ENCODE measurements at places on chromosomes 4 and X.
A peak's percentile ranks its signal among the peaks of the same experiment; 100 is the strongest.

DNA sequence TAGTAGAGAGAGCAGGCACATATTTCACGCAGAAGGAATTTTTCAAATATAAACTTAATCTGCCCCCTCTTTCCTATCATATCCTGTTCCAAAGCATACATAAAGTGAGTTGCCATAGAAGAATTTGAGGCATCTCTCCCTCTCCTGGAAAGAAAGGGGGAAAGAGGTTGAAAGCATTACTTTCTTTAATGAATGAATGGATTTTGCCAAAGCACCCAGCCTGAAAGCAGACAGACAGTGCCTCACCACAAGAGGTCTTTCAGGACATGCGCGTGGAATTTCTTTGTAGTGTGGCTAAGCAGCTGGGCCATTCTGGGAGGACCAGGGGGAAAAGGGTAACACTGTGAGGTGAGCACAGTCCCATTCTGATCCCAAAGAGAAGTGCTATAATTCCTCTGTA, 651.4 kb downstream of the IQCM start:
- DNase-seq: no peak

GRCh38 chr4:108834835-108835384, 72.1 kb upstream of the ETNPPL start:
- no peak for DNase-seq

GRCh38 chrX:13367950-13368349, 48.1 kb upstream of the ATXN3L start:
- no peak for DNase-seq

- no peak for DNase-seq
Observed at GRCh38 chr4:8192748-8193738, 6.0 kb upstream of the SH3TC1 start.

DNA sequence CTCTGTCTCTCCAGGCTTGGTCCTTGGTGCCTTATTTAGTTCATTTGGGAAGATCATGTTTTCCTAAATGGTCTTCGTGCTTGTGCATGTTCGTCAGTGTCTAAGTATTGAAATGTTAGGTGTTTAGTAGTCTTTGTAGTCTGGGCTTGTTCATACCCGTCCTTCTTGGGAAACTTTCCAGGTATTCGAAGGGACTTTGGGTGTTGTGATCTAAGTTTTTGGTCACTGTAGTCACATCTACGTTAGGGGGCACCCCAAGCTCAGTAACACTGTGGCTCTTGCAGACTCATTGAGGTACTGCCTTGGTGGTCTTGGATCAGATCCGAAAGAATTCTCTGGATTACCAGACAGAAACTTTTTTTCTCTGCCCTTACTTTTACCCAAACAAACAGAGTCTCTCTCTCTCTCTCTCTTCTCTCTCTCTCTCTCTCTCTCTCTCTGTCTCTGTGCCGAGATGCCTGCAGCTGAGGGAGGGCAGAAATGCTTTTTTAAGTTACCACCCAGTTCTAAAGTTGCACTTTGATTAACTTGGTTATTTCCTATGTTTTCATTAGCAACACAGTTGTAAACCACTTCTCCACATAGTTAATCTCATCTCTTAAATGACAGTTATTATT, 67.6 kb upstream of the SLC7A3 start:
- DNase-seq: no peak

DNA sequence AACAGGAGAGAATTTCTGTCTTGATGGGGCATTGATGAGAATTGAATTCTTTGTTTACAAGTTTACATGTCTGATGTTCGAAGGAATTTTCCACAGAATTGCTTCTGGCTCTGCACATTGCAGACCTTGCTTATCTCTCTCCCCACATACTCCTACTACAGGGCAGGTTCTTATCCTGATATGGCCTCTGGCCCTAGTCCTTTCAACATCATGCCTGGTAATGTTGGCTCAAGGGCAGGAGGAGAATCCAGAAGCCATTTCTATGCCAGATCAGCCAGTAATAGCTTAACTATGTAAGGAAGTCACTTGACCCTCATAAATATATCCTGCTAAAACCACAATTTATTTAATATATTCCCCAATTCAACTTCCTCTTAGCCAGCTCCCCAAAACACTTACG, 24.3 kb upstream of the TSPAN5 start:
- DNase-seq: no peak

- DNase-seq: no peak
Observed at GRCh38 chrX:39296472-39296871, 495.2 kb downstream of the MID1IP1 start.

DNA sequence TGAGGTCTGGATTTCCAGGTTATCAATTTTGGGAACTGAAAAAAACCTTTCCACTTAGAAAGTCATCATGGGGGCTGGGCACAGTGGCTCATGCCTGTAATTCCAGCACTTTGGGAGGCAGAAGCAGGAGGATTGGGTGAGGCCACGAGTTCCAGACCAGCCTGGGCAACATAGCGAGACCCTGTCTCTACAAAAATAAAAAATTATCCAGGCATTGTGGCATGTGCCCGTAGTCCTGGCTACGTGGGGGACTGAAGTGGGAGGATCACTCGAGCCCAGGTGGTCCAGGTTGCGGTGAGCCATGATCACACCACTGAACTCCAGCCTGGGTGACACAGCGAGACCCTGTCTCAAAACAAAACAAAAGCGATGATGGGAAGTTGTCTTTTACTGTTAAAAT, 7.9 kb downstream of the TENM3 start:
- DNase-seq: no peak

- DNase-seq: no peak
Observed at GRCh38 chr4:145505995-145506394, 24.3 kb downstream of the SMAD1 start.

GRCh38 chr4:17494258-17495190, 17.4 kb downstream of the QDPR start:
- peak; percentile 23 for DNase-seq

GRCh38 chrX:113136836-113137235, 296.2 kb upstream of the AMOT start:
- DNase-seq: no peak

DNA sequence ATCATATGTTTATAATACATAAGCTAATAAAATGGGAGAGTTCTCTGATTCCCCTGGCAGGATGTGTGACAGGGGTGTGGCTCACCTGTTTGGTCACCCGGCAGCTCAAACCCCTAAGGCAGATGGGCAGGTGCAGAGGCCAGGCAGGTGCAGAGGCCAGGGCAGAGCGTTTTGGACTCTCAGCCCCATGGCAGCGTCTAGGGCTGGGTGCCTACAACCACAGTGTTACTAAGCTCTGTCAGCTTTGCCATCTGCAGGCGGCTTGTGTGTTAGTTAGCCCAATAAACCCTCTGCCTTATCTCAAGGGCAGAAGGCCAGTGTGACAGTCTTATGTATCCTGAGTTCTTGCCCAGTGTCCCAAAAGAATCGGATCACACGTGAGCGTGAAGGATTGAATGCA, 54.0 kb upstream of the UGT2B15 start:
- no peak for DNase-seq

DNA sequence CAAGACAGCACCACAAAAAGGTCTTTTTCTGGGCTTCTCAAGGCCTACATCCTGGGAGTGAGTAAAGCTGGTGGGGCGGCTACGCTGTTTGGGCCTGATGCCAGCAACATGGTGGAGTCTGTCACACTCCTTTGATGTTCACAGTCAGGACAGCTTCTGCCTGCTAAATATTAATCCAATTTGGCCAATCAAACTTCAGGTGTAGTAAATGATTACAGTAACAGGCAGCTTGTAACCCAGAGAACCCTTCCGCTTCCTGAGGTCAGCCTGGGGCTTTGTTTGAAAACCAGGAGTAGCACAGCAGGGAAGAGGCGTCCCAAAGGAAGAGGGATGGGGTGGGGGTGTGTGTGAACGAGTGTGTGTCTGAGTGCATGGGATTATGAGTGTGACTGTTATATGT, 220.4 kb downstream of the MAML3 start:
- DNase-seq: no peak

- DNase-seq: no peak
Observed at GRCh38 chr4:128796934-128797333, 12.6 kb upstream of the JADE1 start.

GRCh38 chr4:152073351-152074087, 312.7 kb upstream of the GATB start:
- DNase-seq: no peak

DNA sequence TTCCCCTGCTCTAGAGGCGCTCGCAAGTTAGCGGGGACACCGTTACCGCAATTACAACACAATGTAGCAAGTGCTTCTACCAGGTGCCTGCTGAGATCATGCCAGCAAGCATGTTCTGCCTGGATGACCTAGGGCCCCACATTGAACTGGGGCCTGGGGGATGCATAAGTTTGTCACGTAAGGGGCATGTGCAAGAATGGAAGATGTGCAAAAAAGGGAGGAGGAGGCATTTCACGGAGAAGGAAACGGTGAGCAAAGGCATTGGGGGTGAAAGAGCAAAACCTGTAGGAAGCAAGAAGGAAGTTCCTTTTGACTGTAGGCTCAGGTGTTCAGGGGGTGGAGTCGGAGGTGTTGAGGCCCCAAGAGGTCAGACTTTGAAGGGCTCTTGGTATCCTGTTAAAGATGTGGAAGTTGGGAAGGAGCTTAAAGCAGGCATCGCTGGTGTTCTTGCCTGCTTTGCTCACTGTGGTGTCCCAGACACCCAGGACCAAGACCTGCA, 602 bp upstream of the SCARB2 start:
- no peak for DNase-seq

- DNase-seq: no peak
Observed at GRCh38 chrX:78452356-78452755, 124.9 kb upstream of the CYSLTR1 start.

DNA sequence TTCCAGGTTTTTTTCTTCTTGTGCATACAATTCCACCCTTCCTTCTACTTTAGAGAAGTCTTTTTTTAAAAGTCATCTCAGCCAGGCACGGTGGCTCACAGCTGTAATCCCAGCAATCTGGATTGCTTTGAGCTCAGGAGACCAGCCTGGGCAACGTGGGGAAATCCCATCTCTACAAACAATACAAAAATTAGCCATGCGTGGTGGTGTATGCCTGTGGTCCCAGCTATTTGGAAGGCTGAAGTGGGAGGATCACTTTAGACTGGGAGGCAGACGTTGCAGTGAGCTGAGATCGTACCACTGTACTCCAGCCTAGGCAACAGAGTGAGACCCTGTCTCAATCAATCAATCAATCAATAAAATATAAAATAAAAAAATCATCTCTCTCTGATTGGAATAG, 14.8 kb downstream of the ELOVL6 start:
- DNase-seq: no peak

GRCh38 chr4:129046055-129046959, 47.0 kb downstream of the SCLT1 start:
- no peak for DNase-seq

DNA sequence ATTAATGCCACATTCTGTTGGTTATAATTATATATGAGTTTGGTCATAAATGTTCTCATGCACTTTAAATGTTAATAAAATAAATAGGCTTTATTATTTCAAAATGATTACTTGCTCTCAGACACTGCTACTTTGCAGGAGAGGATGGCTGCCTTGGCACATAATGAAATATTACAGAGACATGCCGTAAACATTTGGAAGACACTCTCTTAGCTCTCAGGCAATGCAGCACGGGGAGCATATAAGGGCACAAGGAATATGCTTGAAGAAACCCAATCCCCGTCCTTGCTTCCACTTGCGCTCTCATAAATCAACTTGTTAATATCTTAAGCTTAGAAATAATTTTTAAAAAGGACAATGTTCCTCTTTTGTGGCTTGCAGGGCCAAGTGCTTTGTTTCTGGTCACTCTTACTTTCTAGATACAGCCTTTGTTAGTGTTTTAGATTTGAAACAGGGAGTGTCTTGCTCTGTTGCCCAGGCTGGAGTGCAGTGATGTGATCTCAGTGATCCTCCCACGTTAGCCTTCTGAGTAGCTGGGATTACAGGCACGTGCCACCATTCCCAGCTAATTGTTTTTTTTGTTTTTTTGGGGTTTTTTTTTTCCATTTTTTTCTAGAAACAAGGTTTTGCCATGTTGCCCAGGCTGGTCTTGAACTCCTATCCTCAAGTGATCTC, 445.0 kb downstream of the SPRY1 start:
- no peak for DNase-seq

GRCh38 chr4:152971053-152971452, 34.9 kb downstream of the FHDC1 start:
- no peak for DNase-seq

Data from AG04449 (cell line).